Astrocyte of the spinal cord (primary cell): ENCODE measurements at places on chromosomes 2 and 18.

DNA sequence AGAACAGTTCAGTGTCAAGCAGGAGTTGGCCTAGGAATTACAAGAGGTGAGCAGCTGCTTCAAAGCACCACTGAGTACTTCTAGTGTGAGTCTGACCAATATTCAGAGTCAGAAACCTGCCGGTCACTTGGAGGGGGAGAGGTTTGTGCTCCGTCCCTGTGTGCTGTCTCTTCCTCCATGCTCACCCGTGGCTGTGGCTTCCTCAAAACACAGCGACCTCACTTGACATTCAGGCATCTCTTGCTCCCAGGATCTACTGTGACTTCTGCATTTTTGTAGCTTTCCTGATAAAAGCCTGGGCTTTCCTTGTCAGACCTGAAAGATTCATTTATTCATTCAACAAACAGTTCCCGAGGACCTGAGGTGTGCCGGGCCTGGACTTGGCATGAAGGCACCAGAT, 32.9 kb downstream of the TPRKB start:
- no peak for DNase-seq

GRCh38 chr2:238346544-238346943, 26.2 kb downstream of the TRAF3IP1 start:
- no peak for DNase-seq

GRCh38 chr18:37309059-37309458, 256.5 kb downstream of the CELF4 start:
- no peak for DNase-seq

GRCh38 chr2:241759067-241759807, 17.4 kb upstream of the GAL3ST2 start:
- DNase-seq, result no peak

- no peak for DNase-seq
Observed at GRCh38 chr18:80181642-80182461, 65.5 kb downstream of the PARD6G start.

GRCh38 chr2:27080603-27080936, 2.2 kb downstream of the EMILIN1 start:
- no peak for DNase-seq

- DNase-seq, result peak; percentile 95
Observed at GRCh38 chr2:85215448-85216401, 82.5 kb downstream of the TCF7L1 start.

- DNase-seq, result peak; percentile 56
Observed at GRCh38 chr2:177265824-177266817, 1.6 kb upstream of the NFE2L2 start.

DNA sequence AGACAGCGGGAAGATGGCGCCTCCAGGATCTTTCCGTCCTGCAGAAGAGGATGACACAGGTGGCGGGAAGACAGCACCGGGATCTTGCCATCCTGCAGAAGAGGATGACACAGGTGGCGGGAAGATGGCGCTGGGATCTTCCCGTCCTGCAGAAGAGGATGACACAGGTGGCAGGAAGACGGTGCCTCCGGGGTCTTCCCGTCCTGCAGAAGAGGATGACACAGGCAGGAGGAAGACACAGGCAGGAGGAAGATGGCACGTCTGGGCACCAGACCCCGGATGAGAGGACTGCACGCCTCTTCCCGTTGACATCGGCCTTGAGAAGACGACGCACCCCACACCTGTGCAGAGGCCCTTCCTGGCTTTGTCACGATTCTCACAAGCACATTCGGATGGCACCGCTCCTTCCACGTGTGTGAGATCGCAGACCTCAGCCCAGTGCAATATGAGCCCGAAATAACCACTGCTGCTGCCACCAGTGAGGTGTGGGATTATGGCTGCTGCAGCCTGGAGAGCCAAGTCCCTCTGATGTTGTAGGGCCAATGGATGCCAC, 79.4 kb upstream of the SNTG2 start:
- no peak for DNase-seq

DNA sequence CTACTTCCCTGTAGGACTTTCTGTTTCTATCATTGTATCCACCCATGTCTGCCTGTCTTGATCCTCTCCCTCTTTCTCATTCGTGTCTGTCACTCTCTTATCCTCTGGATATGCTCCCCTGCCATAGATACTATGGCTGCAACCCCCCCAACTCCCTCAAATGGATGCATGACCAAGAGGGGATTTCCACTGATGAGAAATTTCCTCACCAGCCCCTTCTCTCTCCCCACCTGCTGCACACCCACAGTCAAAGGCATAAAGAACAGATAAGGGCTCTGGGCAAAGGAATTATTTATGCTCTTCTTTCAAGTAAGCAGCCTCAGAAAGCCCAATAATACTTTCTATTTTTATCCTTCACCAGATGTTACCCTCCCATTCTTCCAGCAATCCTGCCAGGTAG, 121.3 kb downstream of the FOXI3 start:
- no peak for DNase-seq
